ENCODE measurements at places on chromosomes 6 and 20.
A peak's percentile ranks its signal among the peaks of the same experiment; 100 is the strongest.

DNA sequence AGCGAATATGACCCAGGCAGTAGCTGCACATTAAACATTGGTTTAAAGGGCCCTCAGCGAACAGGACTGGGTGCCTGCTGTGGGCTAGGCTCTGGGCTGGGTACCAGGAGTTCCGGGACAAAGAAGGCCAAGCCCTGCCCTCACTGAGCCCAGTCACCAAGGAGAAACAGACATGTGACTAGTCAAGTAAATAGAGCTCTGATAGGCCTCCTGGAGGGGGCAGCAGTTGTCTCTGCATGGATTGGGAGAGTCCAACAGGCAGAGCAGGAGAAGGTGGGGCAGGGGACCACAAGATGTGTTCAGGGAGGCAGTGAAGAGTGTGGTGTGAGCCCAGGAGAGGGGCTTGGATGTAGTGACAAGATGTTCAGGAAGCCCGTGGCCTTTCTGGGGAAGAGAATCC, 3.1 kb downstream of the HM13 start:
- no peak for DNase-seq

DNA sequence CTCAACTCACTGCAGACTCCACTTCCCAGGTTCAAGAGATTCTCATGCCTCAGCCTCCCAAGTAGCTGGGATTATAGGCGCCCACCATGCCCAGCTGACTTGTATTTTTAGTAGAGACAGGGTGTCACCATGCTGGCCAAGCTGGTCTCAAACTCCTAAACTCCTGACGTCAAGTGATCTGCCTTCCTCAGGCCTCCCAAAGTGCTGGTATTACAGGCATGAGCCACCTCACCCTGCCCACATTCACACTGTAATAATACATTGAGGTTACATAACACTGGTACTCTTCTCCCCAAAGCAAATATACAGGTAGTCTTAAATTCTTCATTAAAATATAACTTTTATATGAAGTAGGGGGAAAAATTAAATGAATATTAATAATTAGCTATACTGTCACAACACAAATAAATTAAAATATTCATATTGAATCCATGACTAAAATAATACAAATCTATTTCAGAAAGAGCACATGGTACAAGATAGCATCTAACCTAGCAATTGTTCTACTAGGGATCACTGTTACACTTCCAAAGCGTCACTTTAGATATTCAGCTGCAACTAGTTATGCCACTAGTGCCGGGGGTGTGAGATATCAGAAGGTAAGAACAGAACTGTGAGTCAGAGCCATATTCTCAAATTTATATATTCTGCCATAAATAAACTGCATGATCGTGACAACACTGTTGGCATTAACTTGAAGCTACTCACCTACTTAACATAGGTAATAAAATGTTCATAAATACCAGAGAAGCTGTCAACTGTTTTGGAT, 169.1 kb upstream of the SHLD1 start:
- DNase-seq = no peak

GRCh38 chr20:43543138-43543537, 15.7 kb upstream of the SGK2 start:
- DNase-seq = no peak

GRCh38 chr20:50153153-50153499, 397 bp downstream of the PEDS1 start:
- DNase-seq = no peak

- no peak for DNase-seq
Observed at GRCh38 chr20:9241721-9242427, 173.0 kb downstream of the PLCB4 start.

GRCh38 chr6:45552536-45552935, 174.8 kb upstream of the SUPT3H start:
- DNase-seq = no peak

DNA sequence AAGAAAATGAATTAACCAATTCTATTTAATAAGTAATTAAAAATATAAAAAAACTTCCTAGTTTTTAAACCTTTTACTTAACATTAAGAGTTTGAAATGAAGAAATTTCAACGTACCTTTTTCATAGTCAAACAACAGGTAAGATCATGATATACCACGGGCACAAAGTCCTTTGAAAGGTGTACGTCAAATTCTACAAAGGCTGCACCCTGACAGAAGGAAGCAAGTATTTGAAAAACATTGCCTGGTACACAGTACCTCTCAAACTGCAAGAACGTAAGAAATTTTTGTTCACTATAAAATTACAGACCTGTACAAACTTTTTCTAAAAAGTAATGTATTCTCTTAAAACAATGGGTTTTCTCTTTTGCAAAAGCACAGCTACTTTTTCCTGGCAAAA, 180.2 kb upstream of the SHLD1 start:
- DNase-seq = no peak

- no peak for DNase-seq
Observed at GRCh38 chr6:134065706-134066105, 13.3 kb upstream of the SLC2A12 start.

GRCh38 chr6:121592261-121592935, 157.0 kb downstream of the GJA1 start:
- no peak for DNase-seq

GRCh38 chr6:153814136-153814535, 224.9 kb upstream of the OPRM1 start:
- no peak for DNase-seq

DNA sequence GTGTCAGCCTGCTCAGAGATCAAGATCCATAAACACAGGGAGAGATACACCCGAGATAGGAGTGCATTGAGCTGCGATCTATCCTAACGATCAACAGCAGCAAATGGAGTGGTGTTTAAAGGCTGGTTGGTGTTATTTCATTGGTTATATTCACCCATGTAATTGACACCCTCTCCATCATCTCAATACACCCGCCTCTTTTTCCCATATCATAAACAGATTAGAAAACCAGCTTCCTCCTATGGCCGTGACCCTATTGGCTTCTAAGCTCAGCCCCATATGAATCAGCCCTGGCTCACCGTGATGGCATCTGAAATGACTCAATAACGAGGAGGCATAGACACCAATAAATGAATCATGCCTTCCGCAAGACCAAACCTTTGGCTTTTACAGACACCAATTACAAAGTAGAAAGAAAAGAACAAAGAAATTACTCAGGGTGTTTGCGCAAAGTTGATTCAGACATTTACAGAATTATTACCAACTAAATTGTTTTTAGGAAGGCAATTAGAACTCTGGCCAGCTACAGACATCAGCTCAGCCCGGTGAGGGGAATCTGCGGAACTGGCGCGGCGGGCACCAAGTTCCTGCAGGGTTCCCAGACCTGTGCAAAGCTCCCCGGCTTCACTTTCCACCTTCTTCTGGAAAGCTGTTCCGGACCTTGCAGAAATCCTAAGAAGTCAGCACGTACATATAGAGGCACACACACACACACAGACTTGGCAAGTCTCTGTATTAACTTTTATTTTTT, 11.5 kb downstream of the PMEPA1 start:
- peak; percentile 65 for DNase-seq
